ENCODE measurements at places on chromosomes 6 and 20.
A peak's percentile ranks its signal among the peaks of the same experiment; 100 is the strongest.

GRCh38 chr6:147222160-147222838 is 18.1 kb downstream of the STXBP5 start:
- peak; percentile 49 for DNase-seq

GRCh38 chr6:94323853-94324252 is 904.5 kb upstream of the EPHA7 start:
- DNase-seq: no peak

GRCh38 chr20:46305331-46305972 is 2.8 kb downstream of the CDH22 start:
- DNase-seq: no peak

DNA sequence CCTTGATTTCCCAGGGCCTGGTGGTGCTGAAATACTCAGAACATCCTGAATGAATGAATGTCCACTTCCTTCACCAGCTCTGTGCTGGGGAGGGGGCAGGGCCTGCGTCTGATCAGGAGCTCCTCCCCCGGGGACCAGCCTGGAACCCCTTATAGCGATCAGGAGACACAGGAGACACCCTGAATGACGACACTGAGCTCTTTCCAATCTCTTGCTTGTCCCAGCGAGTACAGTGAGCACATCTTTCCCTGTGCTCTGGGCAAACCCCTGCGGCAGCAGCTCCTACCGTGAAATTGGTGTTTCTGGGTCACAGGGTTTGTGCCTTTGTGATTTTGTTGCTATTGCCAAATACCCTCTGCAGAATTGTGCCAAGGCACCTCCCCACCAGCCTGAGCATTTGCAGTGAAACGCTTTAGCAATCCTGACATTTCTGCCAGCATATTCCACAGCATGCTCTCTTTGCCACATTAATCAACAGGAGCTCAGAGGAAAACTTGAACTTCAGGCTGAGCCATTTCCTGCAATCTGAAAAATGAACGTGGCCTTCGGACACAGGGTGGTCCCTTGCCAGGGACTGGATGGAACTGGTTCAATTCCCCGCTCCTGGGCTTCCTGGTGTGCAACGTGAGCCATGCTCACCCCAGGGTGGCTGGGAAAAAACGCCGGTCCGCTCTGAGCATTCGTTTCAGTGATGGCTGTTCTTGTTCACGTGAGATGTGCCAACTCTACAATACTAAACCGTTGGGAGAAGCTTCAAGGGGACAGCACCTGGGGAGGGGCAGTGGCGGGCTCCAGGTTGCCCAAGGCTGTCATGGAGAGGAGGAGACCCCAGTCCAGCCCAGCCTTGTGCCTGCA is 23.1 kb upstream of the MRGBP start:
- no peak for DNase-seq

GRCh38 chr20:36861875-36862801 is 13.8 kb upstream of the TLDC2 start:
- peak; percentile 71 for DNase-seq

DNA sequence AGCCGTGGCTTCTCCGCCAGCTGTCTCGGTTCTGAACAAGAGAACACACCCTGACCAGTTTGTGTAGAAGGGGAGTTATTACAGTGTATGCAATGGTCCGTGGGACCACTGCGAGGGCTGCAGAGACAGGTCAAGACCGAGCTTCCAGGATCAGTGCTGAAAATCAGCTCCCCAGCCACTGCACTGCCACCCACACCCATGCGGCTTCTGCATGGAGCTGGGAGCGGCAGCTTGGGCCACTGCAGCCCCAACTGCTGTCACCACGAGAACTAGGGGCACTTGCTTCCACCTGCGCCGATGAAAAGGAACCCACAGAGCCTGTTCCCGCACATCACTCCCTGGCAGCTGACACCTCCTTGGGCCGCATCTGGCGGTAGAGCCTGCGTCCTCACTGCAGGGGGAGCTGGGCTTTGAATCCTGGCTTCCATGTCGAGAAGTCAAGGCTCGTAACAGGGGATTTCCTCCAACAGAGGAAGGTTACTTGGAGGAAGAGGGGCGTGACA is 56.2 kb downstream of the TMEM242 start:
- DNase-seq: no peak
